ENCODE measurements at places on chromosomes 3 and 15.

- H3K27me3 ChIP-seq = no peaks in the 10 kb centered on the region
- DNase-seq = no peak
- H3K27ac ChIP-seq = peak overlapping the region; percentile 52
- H3K36me3 ChIP-seq = no peaks in the 10 kb centered on the region
- H3K4me3 ChIP-seq = no peak overlapping the region
- peaks cover 14% of the 10 kb centered on the region for H3K4me1 ChIP-seq
Observed at GRCh38 chr3:116188231-116188785, 257.0 kb downstream of the LSAMP start.

- no peak overlapping the region for H3K27ac ChIP-seq
- H3K27me3 ChIP-seq = no peaks in the 10 kb centered on the region
- no peaks in the 10 kb centered on the region for H3K36me3 ChIP-seq
Observed at GRCh38 chr15:66735909-66736305, 33.9 kb downstream of the SMAD6 start.

GRCh38 chr3:27319847-27320526 is 49.2 kb downstream of the NEK10 start:
- H3K36me3 ChIP-seq = no peaks in the 10 kb centered on the region
- no peaks in the 10 kb centered on the region for H3K4me1 ChIP-seq

GRCh38 chr3:107985496-107985895 is 105.3 kb downstream of the CD47 start:
- DNase-seq = no peak
- no peak overlapping the region for H3K27ac ChIP-seq
- no peaks in the 10 kb centered on the region for H3K36me3 ChIP-seq
- H3K27me3 ChIP-seq = no peaks in the 10 kb centered on the region
- H3K4me1 ChIP-seq = peaks cover under 1% of the 10 kb centered on the region
- no peak overlapping the region for H3K4me3 ChIP-seq

GRCh38 chr3:21331321-21331720 is 419.7 kb downstream of the ZNF385D start:
- H3K4me3 ChIP-seq = no peak overlapping the region
- peaks cover 7% of the 10 kb centered on the region for H3K4me1 ChIP-seq
- no peak overlapping the region for H3K27ac ChIP-seq
- no peaks in the 10 kb centered on the region for H3K36me3 ChIP-seq
- H3K27me3 ChIP-seq = no peaks in the 10 kb centered on the region
- no peak for DNase-seq

DNA sequence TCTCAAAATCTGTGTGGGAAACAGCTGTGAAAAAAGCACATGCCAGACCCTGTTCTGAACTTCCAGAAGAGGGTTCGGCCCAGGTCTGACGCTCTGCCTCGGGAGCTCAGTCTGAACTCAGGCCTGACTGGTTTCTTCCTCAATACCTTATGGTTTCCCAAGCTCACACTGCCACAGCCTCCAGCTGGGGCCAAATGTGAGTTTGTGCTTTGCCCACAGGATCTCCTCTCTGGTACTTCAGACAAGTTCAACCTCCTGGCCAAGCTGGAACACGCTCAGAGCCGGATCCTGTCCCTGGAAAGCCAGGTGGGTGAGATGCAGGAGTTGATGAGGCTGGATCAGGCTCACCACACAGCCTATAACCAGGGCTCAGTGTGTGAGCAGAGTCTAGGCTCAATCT is 33.8 kb downstream of the CYP11A1 start:
- no peaks in the 10 kb centered on the region for H3K4me1 ChIP-seq
- H3K27ac ChIP-seq = no peak overlapping the region
- H3K27me3 ChIP-seq = no peaks in the 10 kb centered on the region
- no peaks in the 10 kb centered on the region for H3K36me3 ChIP-seq
- no peak overlapping the region for H3K4me3 ChIP-seq

DNA sequence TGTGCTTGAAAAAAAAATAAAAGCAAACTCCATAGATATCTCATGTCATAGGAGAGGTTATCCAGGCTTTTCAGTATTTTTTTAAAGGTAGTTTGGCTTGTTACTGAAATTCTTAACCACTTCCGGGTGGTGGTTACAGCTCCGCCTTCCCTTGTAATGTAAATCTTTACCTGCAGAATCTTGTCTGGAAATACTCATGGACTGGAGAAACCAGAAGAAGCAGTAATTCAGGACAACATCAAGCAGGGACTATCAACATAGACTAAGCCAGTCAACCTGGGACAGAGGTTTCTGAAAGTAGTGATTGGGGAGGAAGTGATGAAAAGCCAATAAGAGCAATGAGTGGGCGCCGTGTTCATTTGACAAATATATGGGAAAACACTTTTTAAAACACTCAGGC is 78.9 kb upstream of the SKOR1 start:
- H3K27me3 ChIP-seq = no peaks in the 10 kb centered on the region
- H3K4me1 ChIP-seq = peaks cover 3% of the 10 kb centered on the region
- H3K4me3 ChIP-seq = no peak overlapping the region
- H3K27ac ChIP-seq = no peak overlapping the region
- H3K36me3 ChIP-seq = no peaks in the 10 kb centered on the region

DNA sequence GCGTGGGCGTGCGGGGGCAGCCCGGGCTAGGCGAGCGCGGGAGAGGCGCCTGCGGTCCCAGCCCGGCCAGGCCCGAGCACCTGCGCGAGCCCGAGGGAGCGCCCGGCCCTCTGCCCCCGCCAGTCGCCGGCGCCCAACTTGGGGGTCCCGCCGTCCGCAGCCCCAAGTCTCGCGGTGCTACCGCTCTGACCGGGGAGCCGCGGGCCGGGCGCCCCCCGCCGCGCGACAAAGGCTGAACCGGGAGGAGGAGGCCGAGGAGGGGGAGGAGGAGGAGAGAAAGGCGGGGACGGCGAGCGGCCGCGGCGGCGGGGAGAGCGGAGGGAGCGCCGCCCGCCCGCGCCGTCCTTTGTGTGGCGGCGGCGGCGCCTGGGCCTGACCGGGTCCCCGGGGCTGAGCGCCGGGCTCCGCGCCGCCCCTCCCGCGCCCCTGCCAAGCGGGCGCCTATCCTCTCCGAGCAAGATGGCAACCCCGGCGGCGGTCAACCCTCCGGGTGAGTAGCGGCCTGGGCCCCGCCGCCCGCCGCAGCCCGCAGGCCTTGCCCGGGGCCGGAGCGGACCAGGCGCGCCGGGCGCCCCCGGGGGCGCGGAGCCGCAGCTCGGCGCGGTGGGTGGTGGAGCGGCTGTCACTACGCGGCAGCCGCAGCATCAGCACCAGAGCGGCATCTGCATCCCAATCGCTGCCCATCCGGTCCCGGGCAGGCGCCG is at the start of gene ARNT2:
Gene ARNT2, plus strand, starts transcription at position 326 of the 704 bp plus-strand sequence. Its CDS starts 134 bp downstream, at position 460.
- no peaks in the 10 kb centered on the region for H3K27me3 ChIP-seq
- peaks cover 12% of the 10 kb centered on the region for H3K36me3 ChIP-seq
- H3K4me3 ChIP-seq = peak within 1 kb of the TSS; percentile 95
- DNase-seq = peak; percentile 54

Measured in neural crest cell (in vitro differentiated cells).